ENCODE measurements at places on chromosomes 13 and 19.

GRCh38 chr19:49064768-49065611, at the start of gene NTF4:
NTF4 (minus strand) TSS chr19:49064818; CDS start chr19:49061997, 2,821 bp downstream.
- no peak for DNase-seq

DNA sequence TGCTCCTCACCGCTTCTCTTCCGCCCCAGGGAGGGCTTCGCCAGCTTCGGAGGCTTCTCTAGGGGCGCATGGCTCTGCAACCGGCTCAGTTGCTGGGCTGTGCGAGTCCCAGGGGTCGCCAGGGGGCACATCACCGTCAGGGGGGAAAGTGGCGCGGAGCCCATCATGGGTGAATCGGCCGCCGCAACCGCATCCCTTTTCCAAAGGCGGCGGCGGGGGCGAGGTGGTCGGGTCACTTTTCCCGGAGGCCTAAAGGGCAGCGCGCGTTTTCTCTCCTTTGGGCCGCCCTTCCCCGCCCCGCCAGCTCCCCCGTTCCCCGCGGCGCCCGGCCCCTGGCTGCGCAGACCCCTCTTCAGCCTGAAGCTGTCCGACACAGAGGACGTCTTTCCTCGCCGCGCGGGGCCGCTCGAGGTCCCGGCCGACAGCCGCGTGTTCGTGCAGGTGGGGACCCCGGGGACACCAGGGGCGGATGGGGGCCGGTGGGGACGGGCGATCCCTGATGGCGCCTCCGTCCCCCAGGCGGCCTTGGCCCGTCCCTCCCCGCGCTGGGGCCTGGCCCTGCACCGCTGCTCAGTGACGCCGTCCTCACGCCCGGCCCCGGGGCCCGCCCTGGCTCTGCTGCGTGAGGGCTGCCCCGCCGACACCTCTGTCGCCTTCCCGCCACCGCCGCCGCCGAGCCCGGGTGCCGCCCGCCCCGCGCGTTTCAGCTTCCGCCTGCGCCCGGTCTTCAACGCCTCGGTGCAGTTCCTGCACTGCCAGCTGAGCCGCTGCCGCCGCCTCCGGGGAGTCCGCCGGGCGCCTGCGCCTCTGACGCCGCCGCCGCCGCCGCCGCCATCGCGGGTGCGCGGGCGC, 1.7 kb downstream of the TGFBR3L start:
- peak; percentile 46 for DNase-seq

GRCh38 chr19:19624032-19624570, 3.9 kb downstream of the LPAR2 start:
- DNase-seq: no peak

DNA sequence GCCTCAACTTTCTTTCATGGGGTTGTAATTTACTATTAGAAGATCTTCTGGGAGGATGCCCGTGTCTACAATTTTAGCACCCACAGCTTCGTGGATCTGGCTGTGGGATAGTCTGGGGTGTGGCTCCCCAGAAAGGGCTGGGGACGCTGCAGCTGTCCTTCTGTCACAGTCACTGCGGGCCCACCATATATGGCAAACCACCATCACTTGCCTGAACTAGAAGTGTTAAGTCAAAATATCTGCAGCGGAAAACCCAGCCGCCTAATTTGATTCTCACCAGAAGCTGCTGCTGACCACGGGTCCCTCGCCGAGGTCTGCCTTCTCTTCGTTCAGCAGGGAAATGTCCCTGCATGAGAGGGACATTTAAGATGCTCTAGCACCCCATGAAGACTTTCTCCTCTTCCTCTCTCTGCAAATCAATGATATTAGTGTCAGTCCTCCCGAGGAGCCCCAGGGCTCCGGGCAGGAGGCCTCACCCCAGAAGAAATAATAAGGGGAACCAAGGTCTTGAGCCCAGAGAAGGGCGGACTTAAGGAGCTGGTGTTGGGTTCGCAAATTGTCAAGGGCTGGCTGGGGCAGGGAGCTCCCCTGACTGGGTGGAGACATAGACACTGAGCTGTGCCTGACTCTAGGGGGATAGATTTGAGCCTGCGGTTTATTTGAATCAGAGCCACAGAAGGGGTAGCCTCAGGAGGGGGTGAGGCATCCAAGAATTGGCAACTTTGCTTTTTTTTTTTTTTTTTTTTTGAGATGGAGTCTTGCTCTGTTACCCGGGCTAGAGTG, 3.0 kb upstream of the MATK start:
- no peak for DNase-seq

DNA sequence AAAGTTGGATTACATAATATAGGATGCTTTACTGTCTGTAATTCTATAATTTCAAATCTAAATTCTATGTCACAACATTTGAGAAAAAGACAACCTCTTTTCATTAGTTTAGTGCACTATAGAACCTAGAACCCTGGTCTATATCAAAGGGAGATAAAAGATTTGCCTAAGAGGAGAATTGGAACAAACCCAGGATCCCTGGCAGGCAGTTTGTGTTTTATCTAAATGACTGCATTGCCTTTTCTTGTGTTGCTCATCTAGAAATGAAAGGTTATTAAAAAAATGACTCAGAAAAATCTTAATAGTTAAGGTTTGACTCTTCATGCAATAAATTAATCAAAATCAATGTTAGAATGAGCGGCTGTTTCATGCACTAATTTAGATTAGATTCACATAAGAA, 96.7 kb downstream of the PCDH9 start:
- DNase-seq: no peak

DNA sequence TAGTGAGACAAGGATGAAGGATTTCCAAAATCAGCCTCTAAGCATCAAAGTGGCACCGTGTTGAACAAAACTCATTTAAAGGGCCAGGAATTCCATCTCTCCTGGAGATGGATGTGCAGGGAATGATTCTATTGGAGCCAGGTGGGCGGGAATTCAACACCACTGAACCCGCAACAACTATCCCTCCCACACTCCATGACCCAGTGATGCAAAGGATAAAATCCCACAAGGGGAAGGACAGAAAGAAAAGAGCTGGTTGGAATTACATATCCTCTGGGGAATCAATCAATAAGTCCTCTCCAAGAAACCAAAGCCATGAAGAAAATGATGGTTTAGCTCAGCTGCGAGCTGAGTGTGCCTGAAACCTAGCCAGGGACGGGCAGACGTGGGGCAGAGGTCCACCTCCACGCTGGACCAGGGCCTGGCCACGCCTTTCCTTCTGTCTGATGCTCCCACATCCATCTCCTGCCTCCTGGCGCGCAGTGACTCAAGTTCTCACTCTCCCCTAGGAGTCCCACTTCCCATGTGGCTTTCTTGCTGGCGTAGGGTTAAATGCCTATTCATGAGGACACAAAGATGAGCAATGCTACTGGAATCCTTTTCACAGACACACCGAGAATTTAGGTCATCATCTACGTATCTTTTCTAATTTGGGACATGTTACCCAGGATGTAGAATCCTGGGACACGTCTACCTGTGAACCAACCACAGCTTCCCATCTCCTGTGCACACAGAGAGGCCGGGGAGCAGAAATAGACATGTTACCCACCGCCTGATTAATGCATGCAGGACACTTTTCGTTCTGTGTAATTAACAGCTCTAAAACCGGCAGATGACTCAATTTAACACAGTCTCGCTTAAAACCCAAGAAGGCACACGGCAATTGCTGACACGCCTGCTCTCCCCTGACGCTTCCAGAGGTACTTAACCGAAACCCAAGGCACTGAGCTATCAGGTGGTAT, 48.6 kb downstream of the PEPD start:
- no peak for DNase-seq

DNA sequence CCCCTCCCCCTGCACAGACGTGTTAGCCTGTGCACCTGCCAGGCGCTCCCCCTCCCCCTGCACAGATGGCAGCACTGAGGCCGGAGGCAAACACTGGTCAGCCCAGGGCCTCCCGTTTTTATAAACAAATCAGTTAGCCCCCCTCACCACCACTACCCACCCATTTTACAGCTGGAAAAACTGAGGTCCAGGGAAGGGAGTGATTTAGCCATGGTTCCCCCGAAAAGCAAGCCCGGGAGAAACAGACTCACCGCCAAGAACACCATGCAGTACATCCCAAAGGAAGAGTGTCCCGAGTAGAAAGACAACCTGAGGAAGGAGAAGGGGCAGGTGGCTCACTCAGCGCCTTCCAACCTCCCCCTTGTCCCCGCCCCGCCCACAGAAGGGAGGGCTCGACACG, 8.7 kb downstream of the PLPP2 start:
- DNase-seq: no peak

DNA sequence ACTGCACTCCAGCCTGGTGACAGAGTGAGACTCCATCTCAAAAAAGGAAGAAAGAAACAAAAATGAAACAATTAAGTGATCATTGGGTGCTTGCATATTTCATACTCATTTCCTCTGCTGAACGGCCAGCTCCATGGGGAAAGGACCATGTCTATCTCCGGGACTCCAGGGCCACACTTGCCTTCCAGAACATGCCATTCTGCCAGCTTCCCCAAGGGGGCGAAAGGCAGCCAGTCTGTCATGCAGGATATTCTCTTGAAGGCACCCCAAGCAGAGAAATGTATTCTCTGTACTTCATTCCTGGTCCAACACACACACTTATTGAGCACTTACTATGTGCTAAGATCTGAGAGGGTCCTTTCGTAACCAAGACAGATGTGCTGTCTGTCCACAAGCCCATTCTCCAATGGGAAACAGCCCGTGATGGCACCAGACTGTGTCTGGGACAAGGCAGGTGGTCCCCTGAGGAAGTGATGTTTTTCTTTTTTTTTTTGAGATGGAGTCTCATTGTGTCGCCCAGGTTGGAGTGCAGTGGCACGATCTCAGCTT, 10.2 kb upstream of the CARM1 start:
- DNase-seq: no peak

DNA sequence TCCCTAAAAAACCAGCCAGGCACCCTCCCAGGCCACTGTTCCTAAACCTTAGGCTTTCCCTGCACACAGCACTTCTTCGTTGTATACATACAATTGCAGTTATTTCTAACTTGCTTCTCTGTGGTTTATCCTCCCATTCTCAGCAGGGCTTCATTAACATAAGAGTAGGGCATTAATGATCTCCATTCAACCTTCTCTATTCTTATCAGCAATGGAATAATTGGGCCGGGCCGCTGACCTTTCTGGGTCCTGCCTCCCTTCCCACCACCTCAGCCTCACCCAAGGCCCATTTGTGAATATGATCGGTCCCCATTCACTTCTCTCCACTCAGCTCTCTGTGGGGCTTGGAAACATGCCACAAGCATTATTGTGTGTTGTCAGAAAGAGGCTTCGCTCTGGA, 184.2 kb downstream of the SUCLA2 start:
- no peak for DNase-seq

- DNase-seq: no peak
Measured at GRCh38 chr19:45122832-45123231, 29.9 kb downstream of the PPP1R37 start.

DNA sequence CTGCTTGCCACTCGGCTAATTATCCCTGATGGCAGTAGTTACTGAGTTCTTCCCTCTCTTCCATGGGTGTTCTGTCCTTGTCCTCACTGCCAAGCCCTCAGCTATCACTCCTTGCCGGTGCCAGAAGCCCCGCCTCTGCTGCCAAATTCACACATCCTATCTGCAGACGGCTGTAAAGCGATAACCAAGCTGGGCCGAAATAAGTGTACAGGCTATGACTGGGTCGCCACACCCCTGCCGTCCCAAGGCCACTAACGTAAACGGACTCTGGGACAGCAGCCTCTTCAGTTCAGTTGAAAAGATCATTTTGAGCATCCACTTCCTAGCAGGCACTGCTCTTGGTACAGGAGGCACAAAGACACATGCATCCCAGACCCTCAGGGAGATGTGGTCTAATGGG, 13.3 kb downstream of the SLC7A1 start:
- no peak for DNase-seq

DNA sequence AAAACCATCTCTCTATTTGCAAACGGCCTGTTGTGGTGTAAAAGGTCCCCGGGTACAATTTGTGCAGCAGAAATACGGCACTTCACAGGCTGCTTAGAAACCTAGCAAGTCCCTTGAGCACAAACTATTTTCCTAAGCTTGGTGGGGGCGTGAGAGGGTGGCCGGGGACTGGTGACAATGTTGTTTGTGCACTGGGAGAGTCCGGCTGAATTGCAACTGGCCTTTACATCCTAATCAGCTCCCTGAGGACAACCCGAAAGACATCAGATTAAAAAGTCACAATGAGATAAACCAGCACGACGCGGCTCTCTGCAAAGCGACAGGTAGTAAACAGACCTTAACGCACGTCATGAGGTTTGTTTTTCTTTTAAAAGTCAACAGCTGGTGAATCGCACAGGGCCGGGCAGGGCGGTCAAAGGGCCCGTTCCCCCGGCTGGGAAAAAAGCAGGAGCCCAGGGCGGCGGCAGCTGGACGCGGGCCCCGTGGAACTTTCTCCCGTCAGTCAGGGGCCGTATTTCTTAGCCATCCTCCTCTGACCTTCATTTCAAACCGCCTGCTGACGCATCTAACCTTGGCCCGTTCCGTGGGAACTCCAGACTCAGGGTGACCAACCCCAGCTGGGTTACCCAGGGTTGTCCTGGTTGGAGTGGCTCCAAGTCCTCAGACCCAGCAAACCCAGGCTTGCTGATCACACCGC, 112.3 kb downstream of the GADD45B start:
- DNase-seq: no peak

DNA sequence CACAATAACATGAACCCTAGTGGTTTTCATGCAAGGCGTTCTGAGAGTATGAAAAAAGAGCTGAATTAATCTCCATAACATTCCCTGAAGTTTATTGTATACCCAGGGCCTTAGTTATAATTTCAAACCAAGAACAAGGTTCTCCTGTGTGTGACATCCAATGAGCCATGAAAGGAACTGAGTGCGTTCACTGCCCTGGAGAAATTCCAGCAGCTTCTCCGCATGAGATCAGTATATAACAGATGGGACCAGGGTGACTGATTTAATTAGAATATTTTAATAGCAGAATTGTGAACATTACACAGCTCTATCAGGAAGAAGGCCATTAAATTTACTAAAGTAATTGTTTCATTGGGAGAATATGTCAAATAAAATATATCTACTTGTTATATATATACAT, 1190.5 kb upstream of the SLC10A2 start:
- no peak for DNase-seq

GRCh38 chr13:111536075-111536642, 215.7 kb downstream of the TEX29 start:
- no peak for DNase-seq

DNA sequence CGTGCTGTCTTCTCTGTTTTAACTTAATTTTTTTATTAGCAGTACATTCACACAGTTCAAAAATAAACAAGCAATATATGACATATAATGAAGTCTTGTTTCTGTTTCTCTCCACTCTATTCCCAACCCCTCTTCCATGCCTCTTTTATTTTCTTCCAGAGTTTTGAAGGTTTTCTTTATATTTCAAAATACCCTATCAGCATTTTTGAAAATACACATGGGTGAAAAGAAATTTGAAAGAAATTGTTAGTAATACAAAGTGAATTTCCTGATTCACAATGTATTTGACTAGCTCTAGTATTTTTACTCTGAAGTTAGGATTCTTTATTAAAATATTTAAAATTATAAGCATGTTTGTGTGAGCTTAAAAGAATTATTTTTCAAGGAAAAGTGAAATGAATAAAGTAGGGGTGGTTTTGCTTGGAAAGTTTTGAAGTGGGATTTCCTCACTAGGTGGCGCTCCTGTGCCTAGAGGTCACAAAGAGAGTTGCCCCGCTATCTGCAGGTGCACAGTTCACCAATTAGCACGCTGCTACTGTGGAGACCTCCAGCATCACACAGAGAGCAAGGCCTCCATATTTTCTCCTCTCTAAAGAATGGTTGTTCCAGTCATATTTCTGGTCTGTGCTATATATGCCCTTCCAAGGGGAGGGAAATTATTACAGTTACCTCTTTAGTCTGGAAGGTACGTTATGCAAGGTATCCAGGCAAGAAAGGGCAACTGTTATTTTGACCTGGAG, 37.6 kb downstream of the SOX21 start:
- peak; percentile 39 for DNase-seq
